ENCODE measurements at places on chromosomes 7 and 10.

GRCh38 chr10:91953600-91954160 lies 30.1 kb downstream of the BTAF1 start:
- no peak for DNase-seq

DNA sequence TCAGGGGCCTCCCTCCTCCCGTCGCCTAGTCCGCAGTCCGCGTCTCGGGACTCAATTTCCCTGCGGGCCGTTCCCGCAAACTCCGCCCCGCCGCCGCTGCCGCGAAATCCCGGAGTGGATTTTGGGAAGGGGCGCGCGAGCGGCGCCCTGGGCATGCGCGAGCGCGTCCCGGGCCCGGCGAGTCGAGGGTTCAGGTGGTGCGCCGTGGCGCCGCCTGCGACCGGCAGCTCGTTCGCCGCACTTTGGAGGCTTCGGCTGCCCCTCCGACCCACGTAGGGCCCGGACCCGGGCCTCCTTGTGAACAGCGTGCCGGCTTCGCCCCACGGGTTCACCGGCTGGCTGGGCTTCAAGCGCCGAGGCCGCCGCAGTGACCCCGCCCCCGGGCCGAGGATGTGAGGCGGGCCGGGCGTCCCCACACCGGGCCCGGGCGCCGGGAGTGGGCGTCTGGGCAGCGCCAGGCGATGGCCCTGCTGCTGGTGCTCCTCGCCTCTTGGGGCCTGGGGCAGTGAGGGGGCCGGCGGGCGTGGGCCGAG lies at the start of gene PLEKHA8:
Gene PLEKHA8, plus strand, starts transcription at position 197 of the 533 bp plus-strand sequence. CDS start 351 bp downstream, outside the sequence.
- peak; percentile 93 for DNase-seq

- DNase-seq = no peak
Observed at GRCh38 chr7:108232076-108232475, 101.9 kb upstream of the LAMB4 start.

DNA sequence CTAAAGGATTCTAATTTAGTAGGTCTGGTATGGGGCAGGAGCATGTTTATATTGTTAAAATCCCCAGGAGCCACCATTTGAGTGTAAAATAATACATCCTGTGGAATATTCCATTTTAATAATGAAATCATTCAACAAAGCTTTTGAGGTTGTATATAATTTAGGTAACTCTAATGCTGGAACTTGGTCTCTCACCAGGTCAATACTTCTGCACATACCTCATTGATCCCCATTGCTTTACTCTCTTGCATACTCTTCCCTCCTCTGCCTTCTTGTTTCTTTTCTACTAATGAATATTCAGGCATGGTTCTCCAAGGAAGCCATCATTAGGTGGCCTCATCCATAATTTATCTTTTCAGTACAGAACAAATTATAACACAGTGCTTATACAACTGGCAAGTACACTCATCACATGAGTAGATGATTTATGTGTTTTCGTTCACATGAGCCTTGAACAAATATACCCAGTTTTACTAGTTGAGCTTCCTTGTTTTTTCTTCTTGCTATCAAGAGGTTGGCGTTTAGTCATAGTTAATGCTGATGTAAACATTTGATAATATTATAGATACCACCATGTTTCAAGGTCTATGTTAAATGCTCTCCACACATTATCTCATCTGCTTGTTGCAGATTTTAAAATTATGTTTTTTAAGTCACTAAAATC lies 7.2 kb downstream of the PALS2 start:
- no peak for DNase-seq

GRCh38 chr10:132942101-132943057 lies at the start of gene CFAP46:
Gene CFAP46 (minus strand): TSS chr10:132942570. CDS start chr10:132942484, 86 bp downstream.
- DNase-seq = peak; percentile 77

- no peak for DNase-seq
Observed at GRCh38 chr10:29600821-29601220, 34.0 kb downstream of the SVIL start.

- DNase-seq = no peak
Observed at GRCh38 chr7:26081638-26082037, 70.4 kb upstream of the NFE2L3 start.

DNA sequence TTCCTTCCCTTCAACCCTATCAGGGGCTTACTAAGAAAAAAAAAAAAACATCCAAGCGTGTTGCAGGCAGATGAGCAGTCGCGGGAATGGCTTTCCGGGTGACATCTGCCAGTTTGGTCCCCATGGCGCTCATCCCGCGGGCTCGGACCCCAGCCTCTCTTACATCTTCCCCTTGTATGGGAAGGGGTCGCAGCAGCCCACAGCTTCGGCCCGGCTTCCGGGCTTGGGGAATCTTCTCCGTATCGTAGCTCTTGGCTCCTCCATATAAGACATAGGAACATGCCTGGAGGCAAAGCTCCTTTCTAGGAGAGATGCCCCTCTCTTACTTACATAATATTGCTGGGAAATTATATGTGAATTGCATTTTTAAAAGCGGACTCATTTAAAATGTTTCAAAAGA lies 99.5 kb downstream of the CUX1 start:
- no peak for DNase-seq

DNA sequence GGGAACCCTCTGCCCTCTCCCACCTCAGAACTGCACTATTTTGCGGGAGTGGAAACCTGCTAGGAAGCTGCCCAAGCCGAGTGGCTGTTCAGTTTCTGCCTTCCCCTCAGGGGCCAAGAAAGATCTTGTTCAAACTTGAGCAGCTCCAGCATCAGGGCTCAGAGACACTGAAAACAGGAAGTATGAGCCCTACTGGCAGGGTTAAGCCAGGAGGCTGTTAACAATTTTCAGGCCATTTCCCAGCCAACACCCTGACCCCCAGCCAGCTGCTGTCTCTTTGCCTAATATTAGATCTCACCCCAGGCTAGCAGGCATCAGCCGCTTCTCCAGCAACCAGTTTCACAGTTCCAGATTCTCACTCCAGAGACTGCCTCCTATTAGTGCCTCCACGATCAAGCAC lies 9.2 kb downstream of the PLAU start:
- DNase-seq = no peak

Measured in WTC11 (cell line).